Stimulated activated CD4-positive, alpha-beta T cell treated with anti-CD3 and anti-CD28 coated beads, Interleukin-4, amount 100 ng/mL, for 24 hours (primary cell): ENCODE measurements at places on chromosomes 4 and X.

- no peak for DNase-seq
Observed at GRCh38 chr4:8181844-8182243, 17.2 kb upstream of the SH3TC1 start.

DNA sequence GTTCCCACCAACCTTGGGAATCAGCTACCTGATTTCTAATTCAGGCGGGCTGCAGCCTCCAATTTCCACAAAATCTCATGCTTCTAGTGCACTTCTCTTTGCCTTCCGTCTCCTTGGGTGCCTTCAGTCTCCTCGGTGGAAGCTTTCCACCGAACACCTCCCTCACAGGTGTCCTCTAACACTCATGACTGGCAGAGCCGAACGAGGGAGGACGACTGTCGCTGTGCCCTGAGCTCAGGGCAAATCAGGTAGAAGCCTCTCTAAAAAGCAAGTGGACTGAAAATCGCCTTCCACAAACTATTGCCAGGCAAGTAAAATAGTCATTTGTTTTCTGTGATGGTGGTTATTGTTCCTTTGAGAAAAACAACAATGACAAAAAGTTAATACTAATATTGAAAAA lies 176.1 kb upstream of the PPARGC1A start:
- no peak for DNase-seq

GRCh38 chr4:22233230-22233629 lies 282.6 kb downstream of the ADGRA3 start:
- DNase-seq = no peak

GRCh38 chr4:173333658-173334084 lies 487 bp downstream of the HMGB2 start:
- peak; percentile 42 for DNase-seq

- no peak for DNase-seq
Observed at GRCh38 chrX:40912576-40912975, 172.7 kb upstream of the USP9X start.

DNA sequence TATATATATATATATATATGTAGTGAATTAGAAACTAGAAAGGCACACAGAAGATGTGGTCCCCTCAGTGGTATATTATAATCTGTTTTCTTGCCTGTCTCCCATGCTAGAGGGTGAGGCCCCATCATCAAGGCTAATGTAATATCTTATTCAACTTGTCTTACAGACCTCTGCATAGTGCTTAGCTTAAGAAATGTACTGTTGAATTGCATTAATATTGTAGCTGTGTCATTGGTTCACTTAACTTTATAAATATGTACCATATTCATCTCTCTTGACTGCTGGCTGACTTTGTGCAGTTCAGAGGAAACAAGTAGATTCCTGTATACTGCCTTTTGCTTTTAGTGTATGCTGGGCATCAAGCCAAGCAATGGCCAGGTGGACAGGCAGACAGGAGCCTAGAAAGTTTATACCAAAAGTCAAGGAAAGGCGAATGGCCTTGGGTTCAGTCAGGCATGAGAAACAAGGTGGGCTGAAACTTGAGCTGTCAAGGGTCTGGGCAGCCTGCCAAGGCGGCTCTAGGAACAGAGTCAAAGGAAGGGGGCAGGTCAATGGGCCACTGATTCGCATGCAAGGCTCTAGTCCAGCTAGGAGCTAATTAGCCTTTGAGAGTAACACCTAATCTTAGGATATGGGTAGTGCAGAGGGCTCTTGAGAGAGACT lies 78.8 kb upstream of the LEF1 start:
- DNase-seq = no peak

DNA sequence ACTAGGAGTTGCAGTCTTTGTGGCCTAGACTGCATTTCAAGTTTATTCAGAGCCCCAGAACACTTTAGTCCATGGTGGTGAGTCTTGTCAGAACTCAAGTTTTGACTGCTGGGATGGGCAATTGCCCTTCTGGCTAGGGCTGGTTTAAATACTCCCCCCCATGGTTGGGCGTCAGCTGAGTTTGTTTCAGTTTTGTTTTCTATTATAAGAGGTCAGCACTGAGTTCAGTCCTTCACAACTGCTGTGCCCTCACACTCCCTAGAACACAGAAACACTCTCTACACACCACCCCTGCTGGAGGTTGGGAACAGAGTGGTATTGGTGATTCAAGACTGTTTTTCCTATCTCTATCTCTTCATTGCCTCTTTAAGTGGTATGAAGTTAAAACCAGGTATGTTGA lies 217.0 kb downstream of the GUCY2F start:
- DNase-seq = no peak
